ENCODE measurements at places on chromosomes 13 and 19. TPM values are rescaled to one million over a fixed set of nuclear protein-coding genes. Genes with fewer than 3 reads are reported as not detected.
A peak's percentile ranks its signal among the peaks of the same experiment; 100 is the strongest.

- no peak for DNase-seq
- H3K4me1 ChIP-seq, result peaks cover 16% of the 10 kb centered on the region
- no peak overlapping the region for H3K4me3 ChIP-seq
- H3K36me3 ChIP-seq, result no peaks in the 10 kb centered on the region
- peaks cover 6% of the 10 kb centered on the region for H3K27me3 ChIP-seq
Observed at GRCh38 chr13:102977471-102977870, 88.7 kb downstream of the SLC10A2 start.

- H3K4me1 ChIP-seq, result peaks cover 16% of the 10 kb centered on the region
- peaks cover 39% of the 10 kb centered on the region for H3K27me3 ChIP-seq
- H3K36me3 ChIP-seq, result peaks cover 6% of the 10 kb centered on the region
- no peak overlapping the region for H3K27ac ChIP-seq
Observed at GRCh38 chr19:50794074-50794875, 4.1 kb downstream of the ACP4 start.

DNA sequence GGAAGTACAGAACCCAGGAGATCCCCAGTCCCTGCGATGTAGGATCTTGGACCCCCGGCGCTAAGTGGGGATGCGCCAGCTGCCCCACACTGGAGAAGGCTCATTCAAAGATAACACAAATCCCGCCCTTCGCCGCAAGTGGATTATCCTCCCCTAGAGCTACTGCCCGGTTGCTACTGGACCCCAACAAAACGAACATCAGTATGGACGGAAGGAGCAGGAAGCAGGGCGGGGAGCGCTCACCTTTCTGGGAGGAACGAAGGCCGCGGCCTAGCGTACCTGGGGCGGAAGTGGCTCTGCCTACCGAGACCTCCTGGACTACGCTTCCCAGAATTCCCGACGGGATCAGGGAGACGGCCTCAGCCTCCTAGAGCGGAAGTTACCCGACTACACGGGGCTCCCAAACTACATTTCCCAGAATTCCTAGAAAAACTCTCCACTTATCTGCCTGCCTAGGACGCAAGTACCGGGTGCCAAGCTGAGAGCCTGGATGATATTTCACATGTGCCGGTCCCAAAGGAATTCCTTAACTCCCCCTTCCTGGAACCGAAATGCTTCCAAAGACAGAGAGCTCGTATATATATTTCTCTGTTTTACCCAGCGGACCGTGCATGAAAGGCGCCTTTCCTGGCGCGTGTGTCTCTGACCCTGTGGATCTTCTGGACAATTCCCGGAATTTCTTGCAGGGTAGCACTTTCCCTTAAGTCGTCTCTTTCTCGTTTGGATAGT lies at the start of gene ZNF112:
TSS of gene ZNF112 (minus strand) at position 298 of the 729 bp plus-strand sequence. CDS start 16,141 bp downstream, outside the sequence.
- DNase-seq, result peak; percentile 63
- peak within 1 kb of the TSS; percentile 93 for H3K27ac ChIP-seq
- H3K27me3 ChIP-seq, result peaks cover 23% of the 10 kb centered on the region
- H3K4me1 ChIP-seq, result peaks cover 22% of the 10 kb centered on the region
- H3K36me3 ChIP-seq, result peaks cover 44% of the 10 kb centered on the region

Gene WTIP
- total RNA-seq, result 17.0 TPM

Gene SLC1A6
- 8.2 TPM for total RNA-seq

Gene IGFLR1
- total RNA-seq, result 6.3 TPM

Gene KLK10
- total RNA-seq, result not detected

DNA sequence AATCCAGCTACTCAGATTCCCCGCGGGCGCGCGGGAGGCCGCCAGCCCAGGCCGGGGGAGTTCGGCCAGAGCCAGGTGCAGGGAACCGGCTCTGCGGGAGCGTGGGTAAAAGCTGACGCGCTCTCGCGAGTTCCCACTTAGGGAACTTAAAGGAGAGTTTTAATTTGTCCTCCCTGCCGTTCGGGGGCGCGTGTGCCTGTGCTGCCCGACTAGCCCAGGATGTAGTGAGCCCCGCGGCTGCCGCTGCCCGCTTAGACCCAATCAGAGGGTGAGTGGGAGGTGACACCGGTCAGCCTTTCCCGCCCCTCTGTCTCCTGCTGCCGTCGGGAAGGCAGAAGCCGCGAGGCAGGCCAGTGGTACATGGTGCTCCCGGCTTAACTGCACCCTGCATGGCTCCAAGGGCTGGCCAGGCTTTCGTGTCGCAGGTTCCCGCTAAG lies 36.0 kb upstream of the NEK3 start:
- H3K36me3 ChIP-seq, result no peaks in the 10 kb centered on the region
- H3K4me1 ChIP-seq, result peaks cover 22% of the 10 kb centered on the region
- H3K27me3 ChIP-seq, result no peaks in the 10 kb centered on the region
- no peak overlapping the region for H3K27ac ChIP-seq

DNA sequence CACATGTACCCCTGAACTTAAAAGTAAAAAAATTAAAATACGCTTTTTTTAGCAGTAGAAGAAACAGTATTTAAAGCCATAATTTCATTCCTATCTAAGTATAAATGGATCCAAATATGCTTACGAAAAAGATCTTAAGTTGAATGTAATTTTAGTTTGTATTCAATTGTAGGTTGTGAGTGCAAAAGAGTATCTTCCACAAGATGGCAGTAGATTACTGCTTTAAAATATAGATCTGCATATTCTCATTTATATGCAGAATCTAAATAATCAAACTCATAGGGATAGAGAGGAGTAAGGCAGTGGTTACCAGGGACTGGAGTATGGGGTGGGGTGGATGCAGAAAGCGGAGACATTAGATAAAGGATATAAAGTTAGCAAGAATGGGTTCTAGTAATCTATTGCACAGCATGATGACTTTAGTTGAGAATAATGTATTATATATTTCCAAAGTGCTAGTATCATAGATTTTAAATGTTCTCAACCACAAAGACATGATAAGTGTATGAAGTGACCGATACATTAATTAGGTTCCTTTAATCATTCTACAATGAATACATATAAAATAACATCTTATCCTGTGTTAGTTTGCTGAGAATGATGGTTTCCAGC lies 14.2 kb downstream of the OR7A17 start:
- DNase-seq, result no peak
- H3K4me1 ChIP-seq, result no peaks in the 10 kb centered on the region
- no peaks in the 10 kb centered on the region for H3K36me3 ChIP-seq
- peaks cover 51% of the 10 kb centered on the region for H3K27me3 ChIP-seq
- H3K27ac ChIP-seq, result no peak overlapping the region

DNA sequence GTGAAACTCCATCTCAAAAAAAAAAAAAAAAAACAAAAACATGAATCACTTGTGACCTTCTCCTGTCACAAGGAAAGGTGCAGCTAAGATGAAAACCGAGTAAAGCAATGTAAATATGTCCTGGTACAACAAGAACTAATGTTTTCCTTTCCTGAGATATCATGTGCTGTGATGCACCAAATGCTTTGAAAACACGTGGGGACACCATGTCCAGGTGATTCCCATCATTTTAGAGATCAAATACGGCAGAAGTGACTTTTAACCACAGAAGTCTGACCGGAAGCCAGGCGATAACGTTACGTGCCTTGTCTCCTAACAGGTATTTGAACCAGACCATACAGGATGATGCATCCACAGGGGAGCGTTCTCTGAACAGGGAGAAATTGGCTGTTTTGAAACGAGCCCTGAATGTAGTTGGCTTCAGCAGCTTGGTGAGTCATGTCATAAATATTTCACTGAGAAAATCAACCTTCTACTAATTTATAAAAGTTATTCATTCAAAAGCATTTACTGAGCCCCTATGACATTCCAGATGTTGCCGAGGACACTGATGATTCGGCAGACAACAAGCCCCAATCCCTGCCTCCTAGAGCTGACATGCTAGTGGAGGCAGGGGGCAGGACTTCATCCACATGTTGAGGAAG lies 328.1 kb downstream of the MYO16 start:
- peaks cover 9% of the 10 kb centered on the region for H3K4me1 ChIP-seq
- no peaks in the 10 kb centered on the region for H3K27me3 ChIP-seq
- no peaks in the 10 kb centered on the region for H3K36me3 ChIP-seq
- no peak overlapping the region for H3K4me3 ChIP-seq
- no peak overlapping the region for H3K27ac ChIP-seq
- DNase-seq, result no peak

DNA sequence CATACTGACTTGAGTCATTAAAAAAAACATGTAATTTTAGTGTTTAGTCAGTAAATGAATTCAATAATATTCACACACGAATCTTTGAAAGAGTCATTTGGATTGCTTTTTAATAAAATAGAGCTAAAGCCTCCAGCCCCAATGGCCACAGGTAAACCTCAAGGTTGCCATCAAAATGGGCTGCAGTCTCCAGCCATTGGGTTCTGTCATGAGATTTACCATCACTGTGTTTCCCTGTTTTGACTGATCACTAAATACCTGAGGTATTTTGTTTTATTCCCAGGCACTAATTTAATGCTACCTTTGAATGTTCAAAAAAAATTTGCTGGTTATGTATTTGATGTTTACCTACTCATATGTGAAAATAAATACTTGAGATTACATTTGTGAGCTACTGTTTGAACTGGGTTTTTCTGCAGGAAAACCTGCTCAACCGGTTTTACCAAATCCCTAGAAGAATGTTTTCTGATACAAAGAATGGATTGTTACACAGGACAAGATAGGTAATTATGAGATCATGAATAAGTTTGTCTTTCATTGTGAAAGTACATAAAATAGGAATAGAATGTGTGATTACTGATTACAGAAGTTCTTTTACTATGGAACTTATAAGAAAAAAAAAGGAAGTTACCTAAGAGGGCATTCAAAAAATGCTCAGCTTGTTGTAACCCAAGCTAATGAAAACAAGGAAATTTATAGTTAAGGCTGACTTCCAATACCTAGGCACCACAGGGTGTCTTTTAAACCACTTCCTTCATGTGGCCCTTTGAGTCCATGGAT lies 391.3 kb downstream of the EFNB2 start:
- no peak overlapping the region for H3K27ac ChIP-seq
- DNase-seq, result no peak
- H3K36me3 ChIP-seq, result no peaks in the 10 kb centered on the region

- H3K27me3 ChIP-seq, result peaks cover 5% of the 10 kb centered on the region
- no peak overlapping the region for H3K27ac ChIP-seq
- no peak for DNase-seq
- H3K4me1 ChIP-seq, result peaks cover 41% of the 10 kb centered on the region
- H3K36me3 ChIP-seq, result no peaks in the 10 kb centered on the region
Observed at GRCh38 chr13:71856548-71857043, 10.4 kb downstream of the DACH1 start.

DNA sequence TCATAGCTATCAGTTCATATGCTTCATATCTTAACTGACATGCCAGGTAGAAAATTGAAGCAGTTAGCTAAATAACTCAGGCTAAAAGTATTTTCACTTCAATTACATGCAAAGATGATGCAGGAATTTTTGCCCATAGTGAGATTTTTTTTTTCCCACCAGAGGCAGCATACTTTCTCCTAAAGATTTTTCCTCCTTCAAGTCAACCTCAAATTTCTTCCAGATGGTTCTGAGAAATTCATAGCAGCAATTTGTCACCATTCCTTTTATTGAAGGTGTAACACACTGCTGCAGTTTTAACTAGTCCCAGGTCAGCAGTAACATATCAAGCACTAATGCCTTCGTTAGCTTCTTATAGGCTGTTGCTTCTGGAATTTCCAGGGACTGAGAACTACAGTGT lies 141.9 kb downstream of the SUCLA2 start:
- H3K4me1 ChIP-seq, result peaks cover 14% of the 10 kb centered on the region
- no peak overlapping the region for H3K27ac ChIP-seq
- no peaks in the 10 kb centered on the region for H3K27me3 ChIP-seq
- no peak for DNase-seq
- H3K36me3 ChIP-seq, result peaks cover 2% of the 10 kb centered on the region

Gene KIR3DL1
- total RNA-seq, result not detected

DNA sequence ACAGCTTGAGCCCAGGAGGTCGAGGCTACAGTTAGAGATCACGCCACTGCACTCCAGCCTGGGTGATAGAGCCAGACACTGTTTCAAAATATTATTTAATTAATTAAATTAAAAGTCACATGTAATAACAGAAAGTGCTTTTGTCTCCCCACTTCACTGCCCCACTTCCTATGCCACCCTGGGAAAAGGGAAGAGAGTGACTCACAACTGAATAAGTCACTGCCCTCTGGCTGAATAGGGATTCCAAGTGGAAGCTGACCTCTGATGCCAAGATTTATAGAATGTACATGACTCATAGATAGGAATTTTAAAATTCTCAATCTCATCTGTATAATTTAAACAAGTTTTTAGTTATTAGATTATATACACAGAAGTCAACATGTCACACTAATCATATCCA lies 22.2 kb upstream of the ERVV-1 start:
- peaks cover 20% of the 10 kb centered on the region for H3K36me3 ChIP-seq
- DNase-seq, result no peak
- H3K27ac ChIP-seq, result no peak overlapping the region
- H3K4me3 ChIP-seq, result peak overlapping the region; percentile 88

DNA sequence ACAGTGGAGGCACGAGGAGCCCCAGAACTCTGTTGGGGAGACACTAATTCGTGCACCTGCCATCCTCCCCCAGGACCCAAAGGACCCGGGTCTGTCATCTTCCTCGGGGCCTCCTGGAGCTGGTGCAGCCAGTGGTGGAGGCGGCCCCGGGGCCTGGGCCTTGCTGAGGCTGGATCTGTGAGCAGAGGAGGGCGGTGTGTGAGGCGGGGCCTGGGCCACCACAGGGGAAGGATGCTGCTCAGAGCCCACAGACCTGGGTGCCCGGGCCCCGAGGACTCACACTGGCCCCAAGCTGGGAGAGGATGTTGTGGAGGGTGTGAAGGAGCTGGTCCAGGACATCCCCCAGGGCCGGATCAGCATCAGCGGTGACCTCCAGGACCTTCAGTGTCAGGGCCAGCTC lies 8.3 kb downstream of the IFNL3 start:
- H3K4me3 ChIP-seq, result no peak overlapping the region
- DNase-seq, result no peak
- H3K36me3 ChIP-seq, result no peaks in the 10 kb centered on the region
- H3K27me3 ChIP-seq, result peaks cover 53% of the 10 kb centered on the region

DNA sequence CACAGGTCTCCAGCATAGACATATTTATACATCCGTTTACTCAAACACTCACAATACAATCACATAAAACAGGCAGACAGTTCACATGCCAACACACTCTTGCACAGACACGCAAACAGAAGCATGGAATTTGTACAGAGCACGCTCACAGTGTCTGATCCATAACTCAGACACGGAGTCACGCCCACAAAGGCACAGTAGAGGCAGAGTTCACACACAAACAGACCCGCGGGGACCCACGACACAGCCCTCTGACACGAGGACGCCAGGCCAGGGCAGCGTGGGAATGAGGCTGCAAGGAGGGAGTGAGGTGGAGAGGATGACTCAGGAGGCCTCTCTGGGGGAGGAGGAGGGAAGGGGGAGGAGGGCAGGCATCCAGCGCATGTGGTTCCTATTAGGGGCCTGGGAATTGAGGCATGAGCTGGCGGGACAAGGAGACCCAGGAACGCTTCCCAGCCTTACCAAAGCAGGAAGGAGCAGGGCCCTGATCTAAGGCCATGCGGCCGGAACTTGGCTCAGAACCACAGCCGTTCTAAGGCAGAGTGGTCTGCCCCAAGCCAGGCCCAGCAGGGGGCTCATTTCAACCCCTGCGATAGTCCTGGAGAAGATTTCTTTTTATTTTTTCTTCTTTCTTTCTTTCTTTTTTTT lies 9.1 kb upstream of the OLFM2 start:
- no peak overlapping the region for H3K27ac ChIP-seq
- H3K4me1 ChIP-seq, result peaks cover 8% of the 10 kb centered on the region
- H3K36me3 ChIP-seq, result no peaks in the 10 kb centered on the region
- H3K27me3 ChIP-seq, result peaks cover 29% of the 10 kb centered on the region

Gene MTIF3
- 48.5 TPM for total RNA-seq
